ENCODE measurements at places on chromosomes 7 and 10.

- no peaks in the 10 kb centered on the region for H3K27me3 ChIP-seq
- no peak overlapping the region for H3K4me3 ChIP-seq
- DNase-seq, result no peak
Measured at GRCh38 chr7:30694218-30694745, 12.0 kb upstream of the CRHR2 start.

DNA sequence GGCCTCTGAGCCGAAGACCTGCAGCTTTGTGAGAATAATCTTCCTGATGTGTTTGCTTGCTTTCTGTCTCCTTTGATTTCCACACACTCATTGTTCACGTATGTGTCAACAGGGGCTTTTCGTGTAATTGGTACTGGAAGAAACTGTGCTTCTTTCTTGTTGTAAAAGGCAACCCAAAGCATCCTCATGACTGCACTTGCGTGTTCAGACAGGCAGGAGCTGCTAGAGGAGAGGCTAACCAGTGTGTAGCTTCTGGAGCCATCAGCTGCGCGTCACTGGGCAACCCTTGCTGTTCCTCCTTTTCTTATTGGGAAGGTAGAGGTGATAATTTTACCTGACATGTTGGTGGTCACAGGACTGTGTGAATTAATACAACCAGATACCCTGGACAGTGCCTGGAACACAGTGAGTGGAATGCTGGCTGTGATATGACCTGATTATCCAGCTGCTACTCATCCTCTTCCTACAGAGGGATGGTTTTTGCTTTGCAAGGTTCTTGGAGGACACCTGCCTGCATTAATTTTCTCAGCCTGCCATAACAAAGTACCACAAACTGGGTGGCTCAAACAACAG lies 213.0 kb downstream of the ABCA13 start:
- H3K36me3 ChIP-seq, result no peaks in the 10 kb centered on the region
- peaks cover 13% of the 10 kb centered on the region for H3K4me1 ChIP-seq
- no peak for DNase-seq
- H3K4me3 ChIP-seq, result no peak overlapping the region
- H3K27ac ChIP-seq, result no peak overlapping the region
- no peaks in the 10 kb centered on the region for H3K27me3 ChIP-seq

DNA sequence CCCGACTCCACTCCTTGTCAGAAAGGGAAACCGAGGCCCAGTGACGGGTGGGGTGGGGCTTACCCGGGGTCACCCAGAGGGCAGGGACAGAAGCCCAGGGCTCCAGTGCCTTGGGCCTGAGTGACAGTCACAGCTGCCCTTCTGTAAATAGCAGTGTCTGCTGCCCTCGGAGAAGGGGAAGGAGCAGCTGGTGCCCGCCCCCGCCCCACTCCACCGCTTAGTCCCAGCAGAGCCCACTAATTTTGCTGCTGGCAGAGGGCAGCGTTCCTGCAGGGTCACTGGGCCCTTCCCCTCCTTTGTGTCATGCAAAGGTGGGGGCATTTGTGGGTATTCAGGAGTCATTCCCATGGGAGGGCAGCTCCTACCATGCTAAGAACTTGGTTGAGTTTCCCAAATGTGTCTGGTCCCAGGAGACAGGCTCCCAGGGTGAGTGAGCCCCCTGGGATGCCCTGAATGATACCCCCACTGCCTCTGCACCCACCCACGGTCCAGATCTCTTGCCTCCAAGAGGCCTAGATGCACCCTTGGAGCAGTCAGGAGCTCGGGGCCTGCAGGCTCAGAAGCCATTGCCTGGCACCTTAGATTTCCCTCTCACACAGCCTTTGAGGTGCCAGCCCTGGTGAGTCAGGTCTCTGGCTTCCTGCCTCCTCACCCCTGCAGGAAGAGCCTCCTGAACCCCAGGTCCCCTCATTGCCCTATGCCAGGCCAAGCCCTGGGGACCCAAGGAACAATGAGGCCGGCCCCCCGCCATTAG lies 17.2 kb downstream of the SH2B2 start:
- no peaks in the 10 kb centered on the region for H3K27me3 ChIP-seq
- H3K4me3 ChIP-seq, result no peak overlapping the region
- no peaks in the 10 kb centered on the region for H3K36me3 ChIP-seq
- DNase-seq, result no peak

DNA sequence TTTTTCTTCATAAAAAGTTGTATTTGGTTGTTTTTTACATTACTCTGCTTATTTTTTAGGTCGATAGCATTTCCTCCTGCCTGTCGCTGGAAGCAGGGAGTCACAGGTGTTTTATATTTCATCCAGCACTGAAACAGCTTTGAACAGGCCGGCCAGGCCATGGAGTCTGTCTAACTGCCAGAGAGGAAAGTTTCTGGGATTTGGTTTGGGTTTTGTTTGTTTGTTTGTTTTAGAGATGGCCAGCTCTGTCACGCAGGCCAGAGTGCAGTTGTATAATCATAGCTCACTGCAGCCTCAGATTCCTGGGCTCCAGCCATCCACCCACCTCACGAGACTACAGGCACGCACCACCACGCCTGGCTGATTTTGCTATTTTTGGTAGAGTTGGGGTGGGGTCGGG lies 23.4 kb downstream of the PROSER2 start:
- no peaks in the 10 kb centered on the region for H3K4me1 ChIP-seq
- peaks cover 1% of the 10 kb centered on the region for H3K36me3 ChIP-seq
- DNase-seq, result no peak
- H3K4me3 ChIP-seq, result no peak overlapping the region
- no peak overlapping the region for H3K27ac ChIP-seq
- no peaks in the 10 kb centered on the region for H3K27me3 ChIP-seq

DNA sequence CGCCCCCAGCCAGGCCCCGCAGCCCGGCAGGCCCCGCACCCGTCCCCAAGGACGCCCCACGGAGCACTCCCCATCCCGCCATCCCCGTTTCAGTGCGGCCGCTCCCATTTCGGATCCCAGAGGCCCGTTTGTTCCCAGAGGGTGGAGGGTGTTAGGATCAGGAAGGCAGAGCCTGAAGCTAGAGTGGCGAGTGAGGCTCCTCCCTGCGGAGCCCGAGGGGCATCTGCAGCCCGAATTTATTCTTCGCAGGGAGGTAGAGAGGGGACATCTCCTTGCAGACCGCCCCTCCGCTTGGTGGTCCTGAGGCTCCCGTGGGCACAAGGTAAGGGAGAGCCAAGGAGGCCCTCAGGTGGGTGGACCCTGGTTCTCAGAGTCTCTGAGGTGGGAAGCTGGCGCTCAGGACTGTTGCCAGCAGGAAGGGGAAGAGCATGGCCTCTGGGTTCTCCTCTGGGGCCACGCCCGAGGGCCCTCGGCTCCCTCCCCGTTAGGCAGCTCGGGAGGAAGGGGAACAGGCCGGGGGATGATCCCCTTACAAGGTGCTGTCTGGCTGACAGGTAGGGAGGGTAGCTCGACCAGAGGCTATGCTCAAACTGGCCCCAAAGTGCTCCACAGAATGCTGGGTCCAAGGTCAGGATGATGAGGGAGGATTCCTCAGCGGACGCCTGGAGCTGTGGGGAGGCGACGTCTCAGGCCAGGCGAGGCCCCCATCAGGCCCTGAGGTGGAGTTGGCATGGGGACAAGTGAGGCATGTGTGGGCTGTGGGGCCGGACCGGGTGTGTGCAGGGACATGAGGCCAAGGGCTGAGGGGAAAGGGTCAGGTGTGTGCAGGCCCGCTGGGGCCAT lies 17.4 kb downstream of the POLL start:
- no peak overlapping the region for H3K27ac ChIP-seq
- DNase-seq, result peak; percentile 58
- no peaks in the 10 kb centered on the region for H3K36me3 ChIP-seq
- H3K27me3 ChIP-seq, result peaks cover 25% of the 10 kb centered on the region

- no peaks in the 10 kb centered on the region for H3K36me3 ChIP-seq
- peaks cover 36% of the 10 kb centered on the region for H3K27me3 ChIP-seq
- no peak overlapping the region for H3K27ac ChIP-seq
Measured at GRCh38 chr10:104642658-104643302, 1.7 kb downstream of the SORCS3 start.

DNA sequence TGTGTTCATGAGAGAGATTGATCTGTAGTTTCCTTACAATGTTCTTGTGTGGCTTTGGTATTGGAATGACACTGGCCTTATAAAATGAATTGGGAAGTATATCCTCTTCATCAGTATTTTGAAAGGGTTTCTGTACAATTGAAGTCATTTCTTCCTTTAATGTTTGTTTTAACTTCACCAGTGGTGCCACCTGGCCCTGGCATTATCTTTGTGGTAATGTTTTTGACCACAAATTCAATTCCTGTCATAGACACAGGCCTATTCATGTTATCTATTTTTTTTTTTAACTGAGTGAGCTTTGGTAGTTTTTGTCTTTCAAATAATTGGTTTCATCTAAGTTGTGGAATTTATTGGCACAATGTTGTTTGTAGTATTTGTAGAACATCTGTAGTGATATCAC lies 127.7 kb downstream of the CDK14 start:
- no peak overlapping the region for H3K4me3 ChIP-seq
- no peak overlapping the region for H3K27ac ChIP-seq
- no peaks in the 10 kb centered on the region for H3K27me3 ChIP-seq

Measured in common myeloid progenitor, CD34-positive (primary cell).